GM12891 (cell line): ENCODE measurements at places on chromosomes 7 and 10.

DNA sequence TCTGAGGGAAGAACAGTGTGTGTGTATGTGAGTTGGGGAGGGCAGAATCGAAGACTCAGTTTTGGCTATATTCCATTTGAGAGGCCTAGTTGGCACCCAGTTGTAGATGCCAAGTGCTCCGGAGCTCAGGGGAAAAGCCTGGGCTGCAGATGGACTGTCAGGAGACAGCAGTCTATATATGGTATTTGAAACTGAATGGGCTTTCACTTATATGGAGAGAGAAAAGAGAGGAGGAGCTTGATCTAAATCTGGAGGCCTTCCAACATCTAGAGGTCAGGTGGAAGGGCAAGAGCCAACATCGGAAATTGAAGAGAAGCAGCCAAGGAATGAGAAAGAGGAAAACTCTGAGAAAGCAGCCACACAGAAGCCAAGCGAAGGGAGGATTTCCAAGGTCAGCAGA is 350.8 kb upstream of the BMPER start:
- no peak for DNase-seq

- no peak for DNase-seq
Observed at GRCh38 chr7:36303202-36304098, 86.2 kb upstream of the ANLN start.

DNA sequence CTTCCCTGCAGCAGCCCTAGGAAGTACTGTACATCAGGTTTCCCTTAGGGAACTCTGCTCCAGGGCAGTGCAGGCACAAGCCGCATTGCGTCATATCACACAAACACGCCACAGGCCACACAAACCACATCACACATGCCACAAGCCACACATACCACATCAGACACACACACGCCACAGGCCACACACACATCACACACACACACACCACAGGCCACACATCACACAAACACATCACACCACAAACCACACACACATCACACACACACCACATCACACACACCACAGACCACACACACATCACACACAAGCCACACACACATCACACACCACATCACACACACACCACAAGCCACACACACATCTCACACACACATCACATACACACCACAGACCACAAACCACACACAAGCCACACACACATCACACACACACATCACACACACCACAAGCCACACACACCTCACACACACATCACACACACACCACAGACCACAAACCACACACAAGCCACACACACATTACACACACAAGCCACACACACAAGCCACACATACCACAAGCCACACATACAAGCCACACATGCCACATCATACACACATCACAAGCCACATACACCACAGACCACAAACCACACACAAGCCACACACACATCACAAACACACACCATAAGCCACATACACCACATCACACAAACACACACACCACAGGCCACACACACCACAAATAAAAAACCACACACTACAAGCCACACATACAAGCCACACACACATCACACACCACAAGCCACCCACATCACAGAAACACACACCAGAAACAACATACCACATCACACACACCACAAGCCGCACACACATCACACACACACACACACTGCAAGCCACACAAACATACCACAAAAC is 53.4 kb downstream of the TMEM209 start:
- no peak for DNase-seq

DNA sequence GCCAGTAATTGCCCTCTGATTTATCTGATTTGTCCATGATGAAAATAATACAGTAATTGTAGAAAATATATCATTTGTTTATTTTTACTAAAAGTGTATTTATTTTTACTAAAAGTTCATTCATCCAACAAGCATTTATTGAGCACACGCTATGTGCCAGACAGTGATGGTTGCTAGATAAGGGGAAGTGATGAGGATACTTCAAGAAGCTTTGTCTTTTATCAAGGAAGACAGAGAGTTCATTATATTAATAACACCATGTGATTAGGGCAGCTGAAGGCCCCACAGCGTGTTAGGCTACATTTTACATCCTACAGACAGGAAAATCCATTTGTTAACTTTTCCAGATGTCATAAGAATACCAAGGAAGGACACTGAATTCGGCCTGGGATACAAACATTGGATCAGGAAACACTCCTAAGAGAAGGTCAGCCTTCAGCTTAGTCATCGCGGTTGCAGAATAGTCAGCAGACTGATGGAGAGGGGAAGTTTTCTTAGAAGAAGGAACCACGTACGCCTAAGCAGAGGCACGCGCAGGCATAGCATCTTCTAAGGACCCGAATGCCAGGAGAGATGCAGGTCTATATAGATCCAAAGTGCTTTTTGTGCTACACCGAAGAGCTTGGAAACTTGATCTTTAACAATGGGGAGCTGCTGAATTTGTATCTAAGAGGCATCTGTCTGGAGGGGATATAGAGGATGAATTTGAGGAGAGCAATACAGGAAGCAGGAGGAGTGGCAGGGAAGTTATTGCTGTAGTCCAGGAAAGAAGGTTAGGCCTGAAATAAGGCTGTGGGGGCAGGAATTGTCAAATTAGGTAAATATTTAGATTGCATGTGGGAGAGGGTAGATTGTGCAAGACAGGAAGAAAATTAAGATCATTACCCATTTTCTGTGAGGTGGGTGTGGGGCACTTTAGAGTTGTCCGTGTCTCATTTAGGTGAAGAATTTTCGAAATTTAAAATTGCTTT is 85.7 kb downstream of the LRGUK start:
- DNase-seq: no peak

GRCh38 chr7:17326378-17326777 is 27.9 kb downstream of the AHR start:
- DNase-seq: no peak

- DNase-seq: peak; percentile 67
Observed at GRCh38 chr10:132446661-132447445, 49.9 kb downstream of the PWWP2B start.

- no peak for DNase-seq
Observed at GRCh38 chr7:66353547-66353946, 148.4 kb downstream of the TPST1 start.

DNA sequence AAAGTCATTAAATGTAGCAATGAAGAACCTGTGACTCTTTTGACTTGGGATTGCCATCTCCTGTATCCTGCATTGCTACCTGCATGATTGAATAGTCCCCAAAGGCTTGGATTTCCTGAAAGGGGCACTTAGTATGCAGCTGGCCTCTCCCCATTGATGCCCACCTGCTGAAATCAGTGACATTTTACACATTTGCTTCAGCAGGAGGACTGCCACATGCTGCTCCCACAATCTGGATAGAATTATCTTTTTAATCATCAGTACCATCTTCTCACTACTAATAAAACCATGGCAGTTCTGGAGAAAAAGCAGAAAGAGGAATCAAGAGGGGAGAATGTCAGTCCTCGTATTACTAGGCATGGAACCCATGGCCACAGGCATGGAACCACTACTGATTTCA is 67.8 kb downstream of the SLC13A1 start:
- DNase-seq: no peak

- no peak for DNase-seq
Observed at GRCh38 chr10:499991-500390, 189.5 kb downstream of the DIP2C start.

DNA sequence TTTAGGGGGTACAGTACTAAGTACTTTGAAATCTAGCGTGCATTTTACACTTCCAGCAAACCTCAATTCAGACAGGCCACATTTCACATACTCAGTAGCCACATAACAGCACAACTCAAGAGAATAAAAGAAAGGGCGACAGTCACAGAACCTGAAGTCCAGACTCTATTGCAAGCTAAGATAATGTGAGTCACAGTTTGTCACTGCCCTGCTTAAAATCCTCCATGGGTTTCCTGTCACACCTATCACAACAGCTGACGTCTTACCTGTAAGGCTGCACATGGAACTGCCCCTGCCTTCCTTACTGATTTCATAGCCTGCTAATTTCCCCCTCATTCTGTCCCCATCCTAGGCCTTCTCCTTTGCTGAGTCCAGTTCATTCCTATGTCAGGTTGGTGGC is 16.1 kb upstream of the CDK14 start:
- DNase-seq: no peak

DNA sequence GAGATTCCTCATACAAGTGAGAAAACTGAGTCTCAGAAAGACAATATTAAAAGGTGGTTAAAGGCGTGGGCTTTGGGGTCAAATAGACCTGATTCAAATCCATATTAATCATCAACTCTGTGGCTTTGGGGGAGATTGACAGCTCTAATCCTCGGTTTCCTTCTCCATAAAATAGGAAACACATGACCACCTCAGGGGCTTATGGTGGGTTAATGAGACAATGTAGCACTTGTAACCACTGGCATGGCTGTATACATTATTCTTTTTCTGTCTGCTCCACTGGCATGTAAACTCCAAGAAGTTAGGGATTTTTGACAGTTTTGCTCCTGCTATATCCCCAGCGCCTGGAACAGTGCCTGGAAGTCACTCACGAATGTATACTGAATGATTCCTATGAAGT is 120.8 kb upstream of the GAD2 start:
- no peak for DNase-seq

DNA sequence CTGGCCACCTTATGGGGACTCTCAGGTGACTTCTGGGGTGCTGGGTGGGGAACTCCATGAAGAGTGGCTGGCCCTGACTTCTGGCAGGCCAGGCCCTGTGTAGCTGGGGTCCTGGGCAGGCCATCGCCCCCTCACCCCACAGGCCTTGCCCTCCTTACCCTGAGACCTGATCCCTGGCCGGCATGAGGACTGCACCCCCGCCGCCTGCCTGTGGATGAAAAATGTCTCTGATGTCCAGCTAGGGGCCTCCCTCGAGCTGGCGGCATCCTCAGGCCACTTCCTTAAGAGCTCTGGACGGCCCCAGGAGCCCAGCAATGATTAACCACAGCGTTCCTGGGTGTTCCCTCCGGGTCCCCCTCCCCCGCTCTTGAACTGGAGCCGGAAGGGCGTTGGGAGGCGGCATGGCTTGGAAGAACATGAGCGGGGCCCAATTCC is 31.8 kb upstream of the SHH start:
- DNase-seq: no peak

- no peak for DNase-seq
Observed at GRCh38 chr10:110837418-110838171, 34.1 kb upstream of the PDCD4 start.

DNA sequence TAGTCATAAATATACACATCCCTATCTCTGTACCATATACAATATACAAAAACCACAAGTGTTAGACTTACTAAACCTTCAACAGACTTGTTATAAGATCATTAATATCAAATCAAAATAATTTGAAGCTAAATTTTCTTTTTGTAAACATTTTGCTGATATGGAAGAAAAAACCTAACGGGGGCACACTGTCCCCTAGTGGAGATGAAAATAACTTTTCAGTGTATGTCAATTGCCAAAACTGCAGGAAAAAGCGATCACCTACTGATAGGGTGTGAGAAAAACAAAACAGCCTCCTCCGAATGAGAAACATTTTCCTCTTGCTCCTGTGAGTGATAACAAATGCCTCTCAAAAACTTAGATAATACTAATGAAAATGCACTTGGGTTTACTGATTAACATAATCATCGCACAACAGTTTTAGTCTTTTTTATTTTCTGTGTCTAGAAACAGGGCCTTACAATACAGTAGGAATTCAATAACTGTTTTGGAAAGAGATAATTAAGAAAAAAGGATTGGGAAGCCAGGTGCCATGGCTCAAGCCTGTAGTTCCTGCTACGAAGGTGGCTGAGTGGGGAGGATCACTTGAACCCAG is 322.7 kb downstream of the CRPPA start:
- DNase-seq: no peak

DNA sequence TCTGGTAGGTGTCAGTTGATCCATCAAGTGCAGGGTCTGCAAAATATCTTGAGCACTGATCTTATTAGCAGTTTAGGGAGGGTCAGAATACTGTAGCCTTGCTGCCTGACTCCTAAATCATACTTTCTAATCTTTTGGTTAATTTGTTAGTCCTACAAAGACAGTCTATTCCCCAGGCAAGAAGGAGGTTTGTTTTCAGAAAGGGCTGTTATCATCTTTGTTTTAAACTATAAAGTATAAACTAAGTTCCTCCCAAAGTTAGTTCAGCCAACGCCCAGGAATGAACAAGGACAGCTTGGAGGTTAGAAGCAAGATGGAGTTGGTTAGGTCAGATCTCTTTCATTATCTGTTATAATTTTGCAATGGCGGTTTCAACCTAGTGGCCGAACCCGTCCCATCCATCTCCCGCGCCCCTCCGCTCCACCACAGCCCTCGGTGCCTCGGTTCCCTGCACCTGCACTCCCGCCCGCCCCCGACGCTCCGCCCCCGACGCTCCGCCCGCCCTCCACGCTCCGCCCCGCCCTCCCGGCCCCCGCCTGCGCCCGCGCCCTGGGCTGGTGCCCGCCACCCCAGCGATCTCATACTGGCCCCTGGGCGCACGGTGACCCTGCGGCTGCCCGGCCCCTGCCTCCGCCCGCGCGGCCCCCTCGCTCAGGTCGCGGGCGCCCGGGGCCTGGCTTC is at the start of gene ADCK2:
ADCK2 (plus strand) TSS at position 564 of the 681 bp plus-strand sequence. CDS start 386 bp downstream, outside the sequence.
- DNase-seq: peak; percentile 90

DNA sequence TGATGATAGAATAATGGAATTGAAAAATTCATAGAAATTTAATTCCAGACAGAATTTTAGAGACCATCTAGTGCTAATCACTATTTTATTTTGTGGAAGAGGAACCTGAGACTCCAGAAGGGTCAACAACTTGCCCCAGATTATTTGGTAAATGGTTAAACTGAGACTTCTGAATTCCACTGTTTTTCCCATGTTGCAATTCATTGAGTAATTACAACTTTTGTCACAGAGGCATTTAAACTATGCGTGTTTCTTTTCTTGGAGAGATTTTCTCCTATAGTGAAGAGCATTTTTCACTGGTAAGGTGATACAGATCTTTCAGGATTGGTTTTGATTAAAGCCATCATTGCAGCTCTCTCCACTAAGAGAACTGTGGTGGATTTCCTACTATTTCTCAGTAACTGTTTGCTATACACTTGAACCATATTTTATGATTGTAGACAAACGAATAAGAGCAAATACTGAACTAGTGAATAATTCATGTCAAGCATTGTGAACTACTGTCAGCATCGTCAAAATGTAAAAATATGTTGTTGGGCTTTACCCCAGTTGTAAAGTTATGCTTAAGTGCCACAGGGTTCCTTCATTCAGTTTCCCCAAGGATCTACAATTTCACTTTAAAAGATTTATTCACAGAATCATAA is 26.5 kb downstream of the LRGUK start:
- no peak for DNase-seq

- DNase-seq: no peak
Observed at GRCh38 chr7:130114374-130114773, 44.0 kb downstream of the KLHDC10 start.

DNA sequence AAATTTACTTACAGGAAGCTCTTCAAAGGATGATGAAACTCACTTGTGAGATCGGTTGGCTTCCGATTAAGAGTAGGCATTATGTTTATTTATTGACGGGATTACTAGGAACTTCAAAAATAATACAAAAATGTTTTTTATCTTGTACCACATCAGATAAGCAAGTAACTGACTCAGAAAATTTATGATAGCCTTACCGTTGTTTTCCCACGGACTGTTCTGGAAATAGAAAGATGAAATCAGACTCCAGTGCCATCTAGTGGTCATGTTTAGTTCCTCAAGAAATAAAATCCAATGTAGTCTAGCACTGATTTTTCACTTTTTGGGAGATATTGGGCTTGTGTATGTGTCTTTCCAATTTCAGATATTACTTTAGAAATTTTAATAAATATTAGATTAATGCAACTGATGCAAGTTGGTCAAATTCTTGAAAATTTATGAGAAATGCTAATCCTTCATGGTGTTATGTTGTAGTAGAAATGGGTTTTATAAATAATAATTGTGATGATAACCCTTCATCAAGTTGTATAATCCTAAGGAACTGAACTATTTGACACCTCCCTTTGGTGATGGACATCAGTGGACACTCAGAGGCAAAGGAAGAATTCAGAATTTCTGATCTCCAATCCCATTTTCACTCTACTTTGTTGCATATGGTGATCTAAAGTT is 168.8 kb downstream of the TMEM26 start:
- DNase-seq: no peak
